ENCODE measurements at places on chromosomes 2 and 18.
A peak's percentile ranks its signal among the peaks of the same experiment; 100 is the strongest.

DNA sequence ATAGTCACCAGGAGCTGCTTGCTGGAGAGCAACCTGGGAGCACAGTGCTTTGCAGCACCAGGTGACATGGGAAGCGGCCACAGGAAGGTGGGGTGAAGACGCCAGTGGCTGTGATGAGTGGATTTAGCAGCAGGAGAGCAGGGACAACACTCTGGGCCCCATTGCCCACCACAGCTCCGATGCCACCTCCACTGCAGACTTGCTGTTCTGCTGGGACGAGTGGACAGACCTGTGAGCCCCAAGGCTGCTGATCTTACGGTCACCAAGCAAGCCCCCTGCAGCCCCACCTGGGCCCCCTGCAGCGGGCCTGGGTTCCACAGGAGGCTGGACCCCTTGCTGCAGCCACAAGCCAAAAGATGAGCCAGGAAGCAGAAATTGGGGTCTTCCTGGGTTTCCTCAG is 73.7 kb downstream of the CTIF start:
- no peak for DNase-seq

GRCh38 chr2:239445771-239446524 is 45.1 kb upstream of the HDAC4 start:
- DNase-seq = no peak

- DNase-seq = no peak
Observed at GRCh38 chr18:63273222-63273927, 46.2 kb downstream of the BCL2 start.

DNA sequence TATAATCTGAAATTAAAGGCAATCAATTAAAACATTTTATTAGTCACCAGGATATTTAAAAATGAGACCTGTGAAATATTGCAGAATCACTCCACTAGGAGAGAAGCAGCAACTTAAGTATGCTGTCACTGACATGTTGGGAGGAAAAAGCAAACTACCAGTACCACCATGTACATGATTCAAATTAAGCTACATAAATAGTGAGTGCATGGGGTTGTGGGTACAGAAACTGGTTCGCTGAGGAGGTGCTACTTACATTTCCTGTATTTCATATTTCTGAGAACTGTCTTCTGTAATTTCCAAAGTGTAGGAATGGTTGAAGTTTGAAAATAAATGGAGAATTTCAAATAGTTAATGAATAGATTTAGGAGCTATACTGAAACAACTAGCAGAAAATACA is 7.9 kb upstream of the NR4A2 start:
- no peak for DNase-seq

DNA sequence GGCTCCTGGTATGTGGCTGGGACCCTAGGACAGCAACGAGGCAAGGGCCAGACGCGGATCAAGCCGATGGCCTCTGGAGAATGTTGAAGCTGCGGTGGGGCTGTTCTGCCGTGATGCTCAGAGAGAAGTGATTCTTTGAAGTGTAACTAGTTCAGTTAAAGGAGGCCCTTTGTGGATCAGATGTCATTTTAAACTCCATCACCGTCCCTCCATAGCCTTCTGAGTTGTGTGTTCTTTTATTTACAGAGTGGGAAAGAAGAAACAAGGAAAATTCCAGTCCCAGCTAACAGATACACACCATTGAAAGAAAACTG is 403 bp downstream of the PNO1 start:
- no peak for DNase-seq

DNA sequence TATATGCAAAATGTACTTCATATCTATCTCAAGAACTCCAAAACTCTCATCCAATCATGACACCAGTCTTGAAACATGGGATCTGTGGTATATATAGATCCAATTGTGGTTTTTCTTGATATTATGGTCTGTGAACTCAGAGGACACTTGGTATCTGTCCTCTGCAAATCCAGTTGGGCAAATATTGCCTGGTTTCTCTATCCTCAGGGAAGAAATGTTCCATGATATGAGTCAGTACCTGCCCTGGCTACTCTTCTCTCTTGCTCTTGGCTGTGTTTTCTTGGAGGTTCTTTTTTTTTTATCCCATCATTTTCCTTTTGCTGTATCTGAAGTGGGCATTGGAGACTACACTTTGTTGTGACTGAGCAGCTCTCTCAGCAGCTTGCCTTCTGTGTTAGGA is 10.9 kb downstream of the NBEAL1 start:
- no peak for DNase-seq

DNA sequence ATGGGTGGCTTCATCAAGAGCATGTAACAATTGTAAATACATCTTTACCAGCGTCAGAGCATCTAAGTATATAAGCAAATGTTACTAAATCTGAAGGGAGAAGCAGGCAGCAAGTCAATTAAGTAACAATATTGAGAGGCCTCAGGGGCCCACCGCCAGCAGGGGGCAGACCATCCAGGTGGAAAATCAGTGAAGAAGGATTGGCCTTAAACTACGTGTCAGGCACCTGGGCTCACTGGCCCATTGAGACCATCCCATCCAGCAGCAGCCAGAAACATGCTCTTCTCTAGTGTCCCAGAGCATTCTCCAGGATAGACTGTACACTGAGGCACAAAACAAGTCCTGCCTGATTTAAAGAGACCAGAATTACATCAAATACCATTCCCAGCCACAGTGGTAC is 96.2 kb upstream of the SNTG2 start:
- DNase-seq = peak; percentile 58

DNA sequence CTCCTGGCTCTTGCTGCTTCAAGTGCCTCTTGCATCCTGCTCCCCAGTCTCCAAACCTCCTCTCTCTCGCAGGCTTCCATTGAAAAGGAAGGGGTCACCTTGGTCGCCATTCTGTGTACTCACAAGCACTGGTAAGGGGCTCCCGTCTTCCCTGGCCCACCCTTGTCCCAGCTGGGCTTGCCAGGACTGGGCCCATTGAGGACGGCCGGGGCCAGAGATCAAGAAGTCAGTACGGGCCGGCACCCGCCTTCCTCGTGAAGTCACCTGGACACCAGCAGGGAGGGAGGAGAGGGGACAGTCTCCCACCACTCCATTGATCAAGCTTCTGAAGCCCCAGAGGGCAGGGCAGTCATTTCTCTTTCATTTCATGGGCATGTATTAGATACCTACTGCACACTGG is 16.0 kb upstream of the CATIP start:
- DNase-seq = no peak

- peak; percentile 80 for DNase-seq
Observed at GRCh38 chr2:30072250-30072842, 74.5 kb upstream of the YPEL5 start.
